ENCODE measurements at places on chromosomes 11 and 22.

DNA sequence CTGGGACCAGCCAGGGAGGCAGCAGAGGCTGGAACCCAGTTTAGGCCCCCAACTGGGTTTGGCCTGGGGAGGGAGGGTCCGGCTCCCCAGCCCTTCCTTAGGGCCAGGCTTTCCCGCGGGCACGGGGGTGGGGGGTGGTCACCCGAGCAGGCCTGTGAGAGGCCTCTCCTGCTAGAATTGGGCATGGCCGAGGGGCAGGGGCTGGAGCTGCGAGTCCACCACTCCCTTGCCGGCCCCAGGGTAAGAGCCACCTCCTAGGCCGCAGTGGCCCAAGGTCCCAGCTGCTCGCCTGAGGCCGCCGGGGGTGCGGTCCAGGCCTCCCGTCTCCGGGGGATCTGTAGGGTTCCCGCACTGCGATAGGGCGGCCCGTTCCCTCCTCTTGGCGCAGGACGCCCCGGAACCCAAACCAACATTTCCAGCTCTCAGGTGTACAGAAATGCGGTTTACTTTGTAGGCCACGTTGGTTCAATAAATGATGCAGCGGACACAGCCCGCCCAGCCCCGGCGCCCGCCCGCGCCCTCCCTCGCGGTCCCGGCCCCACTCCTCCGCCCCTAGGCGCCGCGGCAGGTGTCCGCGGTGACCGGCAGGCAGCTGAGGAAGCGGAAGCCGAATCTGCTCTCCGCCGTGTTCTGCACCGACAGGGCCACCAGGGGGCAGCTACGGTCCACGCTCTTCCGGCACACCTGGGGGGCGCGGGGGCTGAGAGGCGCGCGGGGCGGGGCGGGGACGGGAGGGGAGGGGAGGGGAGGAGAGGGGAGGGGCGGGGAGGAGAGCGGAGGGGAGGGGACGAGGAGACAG, 5.9 kb downstream of the LMNTD2 start:
- peak; percentile 98 for DNase-seq

DNA sequence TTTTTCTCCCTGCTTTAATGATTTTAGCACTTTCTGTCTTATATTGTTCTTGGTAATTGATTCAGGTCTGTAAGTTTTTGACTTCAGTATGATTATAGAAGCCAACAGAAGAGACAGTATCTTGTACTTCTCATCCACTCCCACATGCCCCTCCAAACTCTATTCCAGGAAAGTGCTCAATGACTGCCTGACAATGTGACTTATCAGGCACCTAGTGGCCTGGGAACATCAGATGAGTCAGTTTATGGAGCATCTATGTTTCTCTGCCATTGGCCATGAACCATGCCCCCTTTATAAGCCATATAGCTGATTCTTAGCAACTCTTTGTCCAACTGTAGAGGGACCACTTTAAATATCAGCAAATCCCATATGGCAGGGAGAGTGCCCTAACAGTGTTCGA, 179.2 kb upstream of the MTMR2 start:
- no peak for DNase-seq

GRCh38 chr11:80517701-80518100, 1076.9 kb upstream of the TENM4 start:
- no peak for DNase-seq

- DNase-seq, result no peak
These were observed 473.0 kb downstream of the BRD1 start for GRCh38 chr22:49354516-49355210.

DNA sequence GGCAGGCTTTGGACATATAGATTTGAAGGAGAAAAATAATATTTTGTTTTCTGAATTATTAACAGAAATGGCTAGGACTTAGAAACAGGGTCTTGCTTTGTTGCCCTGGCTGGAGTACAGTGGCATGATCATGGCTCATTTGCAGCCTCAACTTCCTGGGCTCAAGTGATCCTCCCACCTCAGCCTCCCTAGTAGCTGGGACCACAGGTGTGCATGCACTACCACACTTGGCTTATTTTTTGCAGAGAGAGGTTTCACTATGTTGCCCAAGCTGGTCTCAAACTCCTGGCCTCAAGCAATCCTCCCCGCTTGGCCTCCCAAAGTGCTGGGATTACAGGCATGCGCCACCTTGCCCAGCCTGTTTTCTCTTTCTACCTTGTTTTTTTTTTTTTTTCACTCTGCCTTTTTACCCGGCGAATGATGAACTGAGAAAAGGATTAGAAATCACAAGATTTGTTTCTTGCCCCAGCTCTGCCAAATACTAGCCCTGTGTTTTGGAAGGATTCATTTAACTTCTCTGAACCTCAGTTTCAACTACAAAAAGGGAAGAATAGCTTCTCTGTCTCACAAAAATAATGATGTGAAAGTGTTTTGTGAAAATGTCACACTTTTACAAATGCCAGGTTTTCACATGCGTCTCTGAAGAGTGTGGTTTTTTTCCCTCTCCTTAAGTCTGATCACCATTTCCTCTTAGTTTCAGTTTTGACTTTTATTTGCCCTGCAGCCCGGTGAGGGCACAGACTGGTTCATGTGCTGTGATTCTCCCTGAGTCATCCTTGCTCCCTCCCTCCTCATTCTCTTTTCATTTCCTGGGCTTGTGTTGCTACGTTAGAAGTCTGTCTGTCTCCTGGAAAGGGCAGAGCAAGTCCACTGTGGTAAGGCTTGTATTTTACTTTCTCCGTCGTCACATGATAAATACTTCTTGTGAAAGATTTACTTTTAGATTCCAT, 67.7 kb downstream of the BCL2L13 start:
- peak; percentile 32 for DNase-seq

GRCh38 chr11:17812091-17812864, 77.7 kb downstream of the KCNC1 start:
- no peak for DNase-seq

GRCh38 chr22:46542011-46542985, 4.9 kb upstream of the CELSR1 start:
- peak; percentile 97 for DNase-seq

DNA sequence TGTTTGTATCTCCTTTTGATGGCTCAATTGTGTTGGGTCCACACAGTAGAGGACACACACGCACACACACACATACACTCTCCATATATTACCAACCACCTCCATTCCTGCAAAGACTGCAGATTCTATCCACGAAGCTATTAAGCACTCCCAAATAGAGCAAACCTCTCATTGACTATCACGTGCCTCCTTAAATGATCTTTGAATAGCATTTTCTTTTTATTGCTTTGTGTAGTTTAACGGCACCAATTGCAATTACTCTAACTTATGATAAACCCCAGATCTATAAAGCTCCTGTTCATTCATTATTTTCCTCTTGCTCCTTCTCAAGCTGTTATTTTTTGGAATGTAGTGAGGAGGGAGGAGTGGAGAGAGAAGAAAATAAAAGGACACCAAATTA, 204.7 kb downstream of the ST3GAL4 start:
- DNase-seq, result no peak

DNA sequence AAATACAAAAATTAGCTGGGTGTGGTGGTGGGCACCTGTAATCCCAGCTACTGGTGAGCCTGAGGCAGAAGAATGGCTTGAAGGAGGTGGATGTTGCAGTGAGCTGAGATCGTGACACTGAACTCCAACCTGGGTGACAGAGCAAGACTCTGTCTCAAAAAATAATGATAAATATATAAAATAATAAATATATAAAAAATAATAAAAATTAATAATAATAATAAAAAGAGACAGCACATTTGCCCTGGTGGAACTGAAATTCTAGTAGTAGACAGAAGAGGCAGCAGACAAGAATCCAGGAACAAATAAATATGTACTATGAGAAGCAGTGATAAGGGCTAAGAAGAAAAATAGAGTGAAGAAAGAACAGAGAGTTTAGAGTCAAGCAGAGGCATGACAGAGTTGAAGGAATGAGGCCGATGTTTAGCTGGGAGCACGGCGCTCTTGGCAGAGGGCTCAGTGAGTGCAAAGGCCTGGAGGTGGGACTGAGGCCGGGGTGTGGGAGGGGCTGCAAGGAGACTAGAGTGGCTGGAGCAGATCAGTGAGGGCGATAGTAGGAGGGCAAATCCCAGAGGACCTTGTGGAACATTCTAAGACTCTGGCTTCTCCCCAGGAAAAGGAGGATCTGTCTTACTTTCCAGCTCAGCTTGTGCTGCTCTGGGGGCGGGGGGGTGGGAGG, 410.3 kb downstream of the MN1 start:
- DNase-seq, result no peak

- DNase-seq, result no peak
These were observed 227.8 kb downstream of the ETS1 start for GRCh38 chr11:128359515-128359914.

GRCh38 chr11:100004541-100004940, 682.5 kb upstream of the ARHGAP42 start:
- no peak for DNase-seq

DNA sequence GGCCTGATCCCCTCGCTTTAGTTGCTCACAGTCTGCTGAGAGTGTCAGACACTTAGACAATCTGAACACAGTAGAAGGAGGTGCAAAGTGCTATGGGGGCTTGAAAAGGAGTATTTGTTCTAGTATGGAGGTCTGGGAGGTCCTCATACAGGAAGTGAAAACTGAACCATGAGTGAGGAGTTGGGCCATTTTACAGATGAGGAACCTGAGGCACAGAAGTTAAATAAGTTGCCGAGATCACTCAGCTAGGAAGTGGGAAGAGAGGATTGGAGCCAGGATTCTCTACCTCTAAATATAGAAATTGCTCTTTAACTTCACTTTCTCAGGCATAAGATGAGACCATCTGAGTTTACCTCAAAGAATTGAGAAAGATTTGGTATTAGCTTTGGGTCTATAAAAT, 4.0 kb upstream of the NEU3 start:
- no peak for DNase-seq
